ENCODE measurements at places on chromosomes 13 and 19.
A peak's percentile ranks its signal among the peaks of the same experiment; 100 is the strongest.

DNA sequence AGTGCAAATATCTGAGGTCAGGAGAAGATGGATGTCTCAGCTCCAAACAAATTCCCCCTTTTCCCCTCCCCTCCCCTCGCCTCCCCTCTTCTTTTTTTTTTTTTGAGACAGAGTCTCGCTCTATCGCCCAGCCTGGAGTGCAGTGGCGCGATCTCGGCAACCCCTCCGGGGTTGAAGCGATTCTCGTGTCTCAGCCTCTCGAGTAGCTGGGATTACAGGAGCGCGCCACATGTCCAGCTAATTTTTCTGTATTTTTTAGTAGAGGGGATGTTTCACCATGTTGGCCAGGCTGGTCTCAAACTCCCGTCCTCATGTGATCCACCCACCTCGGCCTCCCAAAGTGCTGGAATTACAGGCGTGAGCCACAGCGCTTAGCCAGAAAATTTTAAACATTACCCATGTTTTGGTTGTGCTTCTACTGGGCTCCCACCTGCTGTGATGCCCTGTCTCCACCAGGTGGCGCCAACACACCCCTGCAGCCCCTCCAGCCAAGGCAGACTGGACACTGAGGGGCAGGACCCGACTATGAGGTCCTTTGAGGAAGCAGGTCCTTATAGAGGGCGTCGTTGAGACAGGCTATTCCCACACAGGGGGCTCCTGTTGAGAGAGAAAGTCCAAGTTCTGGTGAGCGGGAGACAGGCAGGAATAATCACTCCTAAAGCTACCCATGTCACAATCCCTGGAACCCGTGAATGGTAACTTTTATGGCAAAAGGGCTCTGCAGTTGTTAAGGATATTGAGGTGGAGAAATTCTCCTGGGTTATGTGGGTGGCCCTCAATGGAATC lies 6.3 kb downstream of the ERICH4 start:
- peak; percentile 83 for DNase-seq

GRCh38 chr13:111401151-111401550 lies 80.7 kb downstream of the TEX29 start:
- DNase-seq, result no peak

GRCh38 chr19:47487551-47488515 lies 3.8 kb upstream of the KPTN start:
- no peak for DNase-seq

- DNase-seq, result no peak
These were observed 93.9 kb upstream of the SPATA13 start for GRCh38 chr13:24066405-24067295.

GRCh38 chr19:44005973-44006372 lies 3.2 kb downstream of the ZNF230 start:
- DNase-seq, result no peak

DNA sequence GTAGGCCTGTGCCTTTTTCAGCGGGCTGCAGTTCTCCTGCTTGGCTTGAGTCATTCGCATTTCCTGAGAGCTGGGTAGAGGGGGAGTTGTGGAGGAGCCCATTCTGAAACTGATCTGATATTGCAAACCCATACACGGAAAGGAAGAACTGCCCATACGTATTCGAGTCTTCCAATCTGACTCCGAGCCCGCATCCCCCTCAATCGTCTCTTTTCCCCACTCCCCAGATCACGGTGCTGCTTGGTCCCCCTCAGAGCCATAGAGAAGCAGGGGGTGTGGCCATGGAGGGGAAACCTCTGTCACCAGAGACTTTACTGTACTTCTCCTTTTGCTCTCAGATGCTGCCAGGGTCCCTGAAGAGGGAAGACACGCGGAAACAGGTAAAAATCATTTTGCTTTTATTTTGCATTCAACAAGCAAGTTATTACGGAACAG lies at the start of gene CD22:
Gene CD22 (plus strand): TSS at position 337 of the 435 bp plus-strand sequence. CDS start 2,854 bp downstream, outside the sequence.
- DNase-seq, result no peak

- no peak for DNase-seq
These were observed 8.6 kb downstream of the KCTD15 start for GRCh38 chr19:33805313-33805712.

GRCh38 chr13:31334547-31334946 lies 134.8 kb downstream of the B3GLCT start:
- DNase-seq, result no peak

DNA sequence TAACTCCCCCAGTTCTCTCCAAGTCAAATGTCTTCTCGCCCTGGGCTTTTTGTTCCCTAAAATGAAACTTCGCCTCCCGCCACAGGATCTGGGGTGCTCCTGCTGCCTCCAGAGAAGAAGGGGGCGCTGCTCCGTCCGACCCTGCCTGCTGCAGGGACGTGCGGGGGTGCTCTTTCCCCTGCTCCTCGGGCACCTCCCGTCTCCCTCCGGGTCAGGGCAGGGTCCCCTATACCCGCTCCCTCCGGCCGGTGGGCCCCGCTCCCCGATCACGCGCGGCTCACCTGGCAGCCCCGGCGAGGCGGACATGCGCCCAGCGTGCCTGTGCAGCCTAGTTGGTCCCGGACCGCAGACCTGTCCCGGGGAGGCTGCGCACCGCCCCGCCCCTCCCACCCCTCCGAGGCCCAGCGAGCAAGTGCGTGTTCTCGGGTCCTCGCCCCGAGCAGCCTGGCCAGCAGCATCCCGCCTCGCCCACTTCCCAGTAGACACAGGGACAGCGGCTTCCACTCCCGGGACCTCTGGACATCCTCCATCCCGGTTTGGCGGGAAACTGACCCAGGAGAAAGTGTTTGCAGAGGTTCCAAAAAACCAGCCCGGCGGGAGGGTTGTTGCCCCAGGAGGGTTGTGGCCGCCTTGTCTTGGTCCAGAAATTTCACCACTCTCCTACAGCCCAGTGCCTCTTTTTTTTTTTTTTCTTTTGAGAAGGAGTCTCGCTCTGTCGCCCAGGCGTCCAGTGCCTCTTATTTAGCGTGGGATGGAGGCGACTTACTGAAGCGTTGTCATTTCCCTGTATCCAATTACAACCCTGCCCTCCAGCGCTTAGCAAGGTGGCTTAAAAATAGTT lies at the start of gene OXGR1:
Gene OXGR1 (minus strand): TSS at position 460 of the 841 bp plus-strand sequence. CDS start 6,717 bp downstream, outside the sequence.
- DNase-seq, result peak; percentile 26

DNA sequence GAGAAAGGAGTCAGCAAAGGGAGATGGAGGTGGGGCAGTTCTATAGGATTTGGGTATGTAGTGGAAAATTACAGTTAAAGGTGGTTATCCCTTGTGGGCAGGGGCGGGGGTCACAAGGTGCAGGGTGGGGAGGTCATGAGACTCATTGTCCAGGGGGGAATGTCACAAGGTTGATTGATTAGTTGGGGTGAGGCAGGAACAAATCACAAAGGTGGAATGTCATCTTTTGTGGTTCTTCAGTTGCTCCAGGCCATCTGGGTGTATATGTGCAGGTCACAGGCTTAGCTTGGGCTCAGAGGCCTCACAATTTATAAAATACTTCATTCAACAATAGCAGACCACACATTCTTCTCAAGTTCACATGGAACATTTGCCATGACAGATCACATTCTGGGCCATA lies 109.6 kb downstream of the ATP11A start:
- no peak for DNase-seq

- no peak for DNase-seq
These were observed 26.2 kb upstream of the GPR12 start for GRCh38 chr13:26786651-26787295.

DNA sequence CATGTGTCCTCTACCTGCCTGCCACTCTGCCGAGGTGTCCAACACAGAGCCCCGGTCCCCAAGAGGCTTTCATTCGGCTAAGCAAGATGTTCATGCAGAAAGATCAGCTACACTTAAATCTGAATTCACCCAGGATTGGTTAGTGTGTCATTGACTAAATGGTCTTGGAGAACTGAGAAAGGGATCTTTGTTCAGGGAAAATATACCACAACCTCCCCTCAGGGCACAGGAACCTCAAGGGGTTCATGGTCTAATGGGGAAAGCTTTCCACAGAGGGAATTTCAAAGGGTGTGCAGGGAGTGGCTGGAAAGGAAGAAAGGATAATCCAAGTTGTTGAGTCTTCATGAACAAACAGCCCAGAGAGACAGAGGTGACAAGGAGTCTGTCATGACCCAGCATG lies 14.4 kb upstream of the POP4 start:
- no peak for DNase-seq

DNA sequence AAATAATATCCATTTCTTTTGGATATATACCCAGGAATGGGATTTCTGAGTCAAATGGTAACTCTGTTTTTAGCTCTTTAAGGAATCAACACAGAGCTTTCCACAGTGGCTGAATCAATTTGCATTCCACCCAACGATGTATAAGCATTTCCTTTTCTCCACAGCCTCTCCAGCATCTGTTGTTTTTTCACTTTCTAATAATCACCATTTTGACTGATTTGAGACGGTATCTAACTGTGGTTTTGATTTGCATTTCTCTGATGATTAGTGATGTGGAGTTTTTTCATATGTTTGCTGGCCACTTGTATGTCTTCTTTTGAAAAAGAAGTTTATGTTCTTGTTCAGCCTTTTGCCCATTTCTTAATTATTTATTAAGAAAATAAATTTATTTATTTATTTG lies 352.2 kb upstream of the OBI1 start:
- no peak for DNase-seq

- DNase-seq, result no peak
These were observed 12.6 kb upstream of the GNA15 start for GRCh38 chr19:3123088-3123721.

- peak; percentile 65 for DNase-seq
These were observed 7.7 kb downstream of the NFILZ start for GRCh38 chr19:8638078-8638619.

- DNase-seq, result no peak
These were observed 125.5 kb upstream of the MCF2L start for GRCh38 chr13:112843392-112844111.

DNA sequence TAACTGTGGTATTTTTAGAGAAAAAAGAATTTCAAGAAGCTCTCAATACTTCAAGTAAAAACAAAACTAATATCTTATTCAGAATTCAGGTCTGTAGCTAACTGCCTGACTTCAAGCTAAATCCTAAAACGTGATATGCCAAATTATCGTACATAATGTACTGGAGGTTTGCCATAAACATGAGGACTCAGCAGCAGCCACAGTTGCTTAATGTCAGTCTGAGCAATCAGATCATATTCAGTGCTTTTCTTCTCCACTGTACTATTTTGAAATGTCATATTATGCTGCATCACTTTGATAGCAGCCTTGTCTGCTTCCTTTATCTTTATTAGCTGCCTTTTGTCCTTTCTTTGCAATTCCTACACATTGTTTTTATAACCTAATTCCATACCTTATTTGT lies 265.1 kb upstream of the EDNRB start:
- DNase-seq, result peak; percentile 2

DNA sequence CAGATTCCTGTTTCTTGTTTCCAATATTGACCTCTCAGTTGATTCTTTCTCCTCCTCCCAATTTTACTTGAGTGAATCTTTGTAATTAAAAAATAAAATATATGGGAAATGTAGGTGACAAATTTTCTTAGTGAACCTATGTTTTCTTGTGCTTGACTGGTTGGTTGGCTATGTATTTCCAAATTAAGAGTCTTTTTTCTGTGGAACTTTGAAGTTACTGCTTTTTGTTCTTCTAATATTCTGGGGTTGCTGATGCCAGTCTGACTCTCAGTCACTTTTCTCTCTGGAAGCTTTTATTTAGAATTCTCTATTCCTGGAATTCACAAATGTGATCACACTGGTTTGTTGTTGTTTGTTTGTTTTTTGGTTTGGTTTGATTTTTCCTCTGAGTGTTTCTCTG lies 9.8 kb downstream of the LSM14A start:
- DNase-seq, result no peak

DNA sequence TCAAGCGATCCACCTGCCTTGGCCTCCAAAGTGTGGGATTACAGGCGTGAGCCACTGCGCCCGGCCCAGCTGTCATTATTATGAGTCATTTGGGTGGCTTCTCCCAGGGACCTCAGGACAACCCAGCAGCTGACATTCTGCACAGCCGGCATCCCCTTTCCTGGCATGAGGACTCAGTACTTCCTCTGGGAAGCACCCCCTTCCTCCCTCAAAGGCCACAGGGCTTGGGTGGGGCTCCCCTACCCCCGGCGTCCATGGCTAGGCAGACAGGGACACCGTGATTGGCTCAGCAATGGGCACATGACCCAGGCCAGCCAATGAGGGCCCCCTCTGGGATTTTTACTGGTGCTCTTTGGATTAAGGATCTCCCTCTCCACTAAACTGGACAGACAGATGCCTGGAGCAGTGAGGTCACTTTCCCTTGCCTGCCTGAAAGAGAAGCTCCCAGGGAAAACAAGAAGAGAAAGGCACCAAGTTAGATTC lies 6.0 kb downstream of the KANK2 start:
- no peak for DNase-seq

DNA sequence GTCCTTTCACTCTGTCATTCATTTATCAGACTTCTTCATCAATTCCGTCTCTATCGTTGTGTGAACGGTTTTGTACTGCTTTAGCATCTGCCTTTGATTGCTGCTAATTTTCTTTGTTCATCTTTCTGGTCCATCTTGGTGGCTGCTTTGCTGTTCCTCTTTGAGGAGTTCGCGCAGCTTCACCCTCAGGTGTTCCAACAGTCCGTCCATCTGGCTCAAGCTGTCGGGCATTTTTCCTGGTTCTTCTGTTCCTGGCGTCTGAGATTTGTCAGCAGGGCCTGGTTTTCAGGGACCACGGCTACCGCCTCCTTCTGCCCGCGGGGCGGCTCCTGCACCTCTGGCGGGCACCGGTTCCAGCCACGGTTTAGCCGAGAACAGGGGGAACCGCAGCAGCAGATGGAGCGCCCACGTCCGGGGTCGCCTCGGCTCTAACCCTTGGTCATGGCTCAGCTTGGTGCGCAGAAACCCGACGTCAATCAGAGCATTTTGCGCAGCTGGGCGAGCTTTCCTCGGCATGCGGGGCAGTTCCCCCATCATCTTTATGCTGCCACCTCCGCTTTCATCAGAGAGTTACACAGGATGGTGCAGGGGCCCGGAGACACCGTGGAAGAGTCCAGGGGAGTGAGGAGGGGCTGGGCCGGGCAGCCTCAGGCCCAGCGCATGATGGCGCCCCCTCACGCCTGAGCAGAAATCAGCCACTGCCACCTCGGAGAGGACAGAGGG lies 89.5 kb downstream of the ZNF100 start:
- DNase-seq, result no peak

DNA sequence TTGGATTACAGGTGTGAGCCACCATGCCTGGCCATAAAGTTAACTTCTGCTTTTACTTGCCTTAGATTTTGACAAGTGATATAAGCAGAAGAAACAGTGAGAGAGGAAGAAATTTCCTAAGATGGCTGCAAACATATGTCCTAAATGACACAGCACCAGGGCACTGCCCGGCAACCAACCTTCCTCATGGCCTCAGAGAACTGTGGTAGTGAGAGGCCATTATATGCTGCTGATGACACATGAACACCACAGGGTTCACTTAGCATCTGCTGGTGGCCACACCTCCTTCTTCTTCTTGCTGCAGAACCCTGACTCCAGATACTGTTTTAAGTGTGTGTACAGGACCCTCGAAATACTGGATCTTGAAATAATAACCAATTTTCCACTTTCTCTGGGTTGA lies 88.2 kb downstream of the KCTD12 start:
- no peak for DNase-seq

DNA sequence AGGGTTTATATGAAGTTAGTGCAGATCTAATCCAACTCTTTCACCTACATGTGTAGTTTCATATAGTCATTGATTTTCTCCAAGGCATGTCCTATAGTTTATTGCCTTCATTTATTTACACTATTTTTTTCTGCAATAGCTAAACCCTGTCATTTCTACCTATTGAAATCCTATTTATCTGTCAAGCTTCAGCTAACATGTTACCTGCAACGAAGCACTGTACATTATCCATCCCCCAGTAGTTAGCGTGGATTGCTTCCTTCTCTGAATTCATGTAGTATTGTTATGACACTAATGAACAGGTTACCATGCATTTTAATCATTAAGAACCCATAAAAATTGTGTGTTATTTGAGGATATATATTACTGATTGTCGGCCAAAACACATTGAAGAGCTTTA lies 742.9 kb upstream of the PCDH20 start:
- no peak for DNase-seq
